GDM1 (cell line): ENCODE measurements at places on chromosomes 4 and X.

GRCh38 chr4:138669479-138670315 lies 345.9 kb upstream of the NOCT start:
- no peak for DNase-seq

- DNase-seq = no peak
Measured at GRCh38 chrX:118271775-118272174, 74.1 kb upstream of the WDR44 start.

DNA sequence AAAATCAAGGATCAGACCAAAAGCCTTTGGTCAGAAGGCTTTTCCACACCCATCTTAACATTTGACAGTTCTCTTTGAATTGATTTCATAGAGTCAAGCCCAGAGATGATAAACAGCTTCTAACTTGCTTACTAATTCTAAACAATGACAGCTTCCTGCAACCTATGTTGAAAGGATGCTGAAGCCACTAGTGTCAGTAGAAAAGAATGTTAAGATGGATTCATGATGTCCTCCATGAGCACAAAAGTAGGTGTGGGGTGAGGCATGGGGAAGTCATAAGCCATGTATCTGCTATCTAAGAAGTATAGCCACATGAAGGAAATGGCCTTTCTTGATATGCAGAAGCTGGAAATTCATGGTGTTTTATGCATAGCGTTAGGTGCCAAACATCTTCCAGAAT lies 269.3 kb downstream of the DHX15 start:
- no peak for DNase-seq

DNA sequence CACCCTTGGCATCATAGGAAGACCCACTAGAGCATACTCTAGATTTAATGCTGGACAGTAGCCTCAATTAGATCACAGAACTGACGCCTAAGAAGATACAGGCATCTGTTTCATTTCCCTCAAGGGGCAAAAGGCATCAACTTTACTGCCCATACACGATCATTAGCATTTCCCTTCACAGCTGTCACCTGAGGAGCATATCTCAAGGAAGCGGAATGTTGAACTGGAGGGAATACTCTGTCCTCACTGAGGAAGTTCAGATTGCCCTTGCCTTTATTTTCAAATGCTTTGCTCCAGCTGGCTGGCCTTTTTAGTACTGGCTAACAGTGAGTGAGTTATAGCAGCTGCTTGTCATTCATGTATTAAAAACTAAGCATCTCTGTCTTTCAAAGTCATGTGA lies 508.4 kb upstream of the GALNT7 start:
- no peak for DNase-seq

- no peak for DNase-seq
Measured at GRCh38 chrX:108250654-108251579, 159.3 kb downstream of the ATG4A start.

DNA sequence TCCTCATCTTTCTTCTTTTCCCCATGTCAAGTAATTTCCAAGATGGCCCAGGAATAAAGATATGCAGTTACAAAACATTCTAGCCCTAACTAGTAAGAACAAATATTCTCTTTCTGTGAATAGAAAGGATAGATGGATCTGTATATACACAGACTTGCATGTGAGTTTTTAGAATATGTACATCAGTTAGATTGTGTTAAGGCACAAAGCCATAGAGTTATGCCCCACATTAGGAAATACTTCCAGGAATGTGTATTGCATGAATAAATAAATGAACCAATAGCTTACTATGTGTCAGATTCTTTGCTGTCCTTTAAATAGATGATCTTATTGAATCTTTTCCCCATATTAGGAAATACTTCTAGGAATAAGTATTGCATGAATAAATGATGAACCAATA lies 46.0 kb upstream of the TMPRSS11E start:
- no peak for DNase-seq

DNA sequence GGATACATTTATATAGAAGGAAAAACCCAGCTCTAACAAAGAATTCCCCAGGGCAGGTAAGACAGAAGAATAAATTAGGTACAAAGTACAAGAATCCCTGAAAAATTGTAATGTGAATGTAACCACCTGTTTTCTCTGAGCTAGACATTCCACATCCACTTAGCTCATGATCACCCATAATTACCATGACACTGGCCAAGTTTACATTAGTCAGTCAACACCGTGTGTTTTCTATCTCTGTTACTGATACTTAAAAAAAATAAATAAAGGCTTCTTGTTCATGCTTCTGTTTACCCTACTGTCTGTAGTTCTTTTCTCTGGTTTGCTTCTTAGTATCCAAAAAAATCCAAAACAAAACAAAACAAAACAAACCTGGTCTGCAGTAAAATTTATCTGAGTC lies 66.0 kb downstream of the CBLL2 start:
- no peak for DNase-seq

DNA sequence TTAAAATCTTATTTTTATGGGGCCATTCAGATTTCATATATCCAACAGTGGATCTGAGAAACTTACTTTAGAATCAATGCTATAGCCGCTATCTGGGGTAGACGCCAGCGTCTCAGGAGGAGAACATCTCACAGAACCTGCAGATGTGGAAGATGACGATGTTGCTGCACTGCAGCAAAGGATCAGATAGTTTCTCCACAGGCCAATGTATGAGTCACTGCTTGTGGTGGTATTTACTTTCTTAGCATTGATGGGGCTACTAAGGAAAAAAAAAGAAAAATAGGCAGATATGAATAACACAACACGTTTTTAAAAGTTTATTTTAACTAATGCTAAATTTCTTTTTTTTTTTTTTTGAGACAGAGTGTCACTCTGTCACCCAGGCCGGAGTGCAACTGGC lies 85.9 kb downstream of the ZAR1 start:
- no peak for DNase-seq

DNA sequence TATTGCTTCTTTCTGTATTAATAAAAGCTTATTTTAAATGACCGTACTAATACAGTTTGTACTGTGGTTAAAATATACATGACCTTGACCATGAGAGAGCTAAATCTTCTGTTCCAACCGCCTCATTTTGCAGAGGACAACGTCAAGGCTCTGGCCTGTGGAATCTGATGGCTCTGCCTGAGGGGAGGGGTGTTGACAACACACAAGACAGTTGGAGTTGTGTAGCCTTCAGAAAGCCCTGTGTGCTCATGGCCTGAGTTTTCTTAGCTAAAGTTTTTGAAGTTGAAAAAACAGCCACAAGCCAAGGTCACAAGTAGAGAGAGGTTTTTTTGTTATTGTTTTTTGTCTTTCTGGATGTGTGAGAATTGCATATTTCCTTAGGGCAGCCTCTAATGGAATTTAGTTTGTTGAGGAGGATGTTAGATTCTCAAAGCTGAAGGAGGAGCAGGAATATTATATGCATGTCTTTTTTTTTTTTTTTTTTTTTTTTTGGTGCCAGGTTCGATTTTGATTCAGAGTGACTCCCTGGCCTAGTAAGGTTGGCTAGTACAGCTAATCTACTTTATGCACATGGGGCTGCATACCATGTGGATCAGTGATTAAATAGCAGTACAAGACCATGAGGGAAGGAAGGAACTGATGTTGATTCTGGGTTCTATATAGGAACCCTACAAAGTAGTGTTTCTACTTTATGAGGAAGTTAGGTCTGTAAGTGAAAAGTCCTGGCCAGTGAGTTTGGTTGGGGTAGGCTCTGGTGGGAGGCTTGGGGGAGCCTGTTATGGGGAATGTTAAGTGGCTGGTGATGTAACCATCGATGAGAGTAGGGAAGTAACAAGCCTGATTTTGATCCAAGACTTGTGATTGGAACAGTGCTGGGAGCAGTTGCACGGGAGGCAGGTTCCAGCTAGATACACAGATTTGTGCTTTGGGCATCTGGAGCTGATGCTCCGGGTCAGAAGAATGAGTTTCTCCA lies 20.3 kb downstream of the SMS start:
- no peak for DNase-seq

DNA sequence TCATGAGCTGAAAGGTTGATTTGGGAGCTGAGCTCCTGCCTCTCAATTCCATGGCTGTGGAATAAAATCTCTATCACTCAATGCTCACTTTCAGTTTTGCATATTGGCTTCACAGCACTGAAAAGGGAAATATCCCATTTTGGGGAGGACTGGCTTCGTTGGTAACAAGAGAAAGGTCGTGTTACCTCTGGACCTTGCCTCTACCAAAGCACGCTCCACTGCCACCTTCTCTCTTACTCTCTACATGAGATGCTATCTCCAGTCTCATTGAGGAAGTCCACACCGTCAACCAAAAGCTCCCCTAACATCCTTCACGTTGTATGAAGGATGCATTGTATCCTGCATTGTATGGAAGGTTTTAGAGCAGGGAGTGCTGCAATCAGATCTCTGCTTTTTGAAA lies 195.0 kb upstream of the LDB2 start:
- DNase-seq = no peak

GRCh38 chr4:109645874-109646710 lies 57.2 kb downstream of the CASP6 start:
- DNase-seq = no peak

- no peak for DNase-seq
Measured at GRCh38 chr4:174999407-174999806, 81.2 kb downstream of the ADAM29 start.

- DNase-seq = no peak
Measured at GRCh38 chr4:145909773-145910172, 28.9 kb downstream of the ZNF827 start.

- DNase-seq = no peak
Measured at GRCh38 chr4:105162123-105162796, 15.6 kb downstream of the TET2 start.

DNA sequence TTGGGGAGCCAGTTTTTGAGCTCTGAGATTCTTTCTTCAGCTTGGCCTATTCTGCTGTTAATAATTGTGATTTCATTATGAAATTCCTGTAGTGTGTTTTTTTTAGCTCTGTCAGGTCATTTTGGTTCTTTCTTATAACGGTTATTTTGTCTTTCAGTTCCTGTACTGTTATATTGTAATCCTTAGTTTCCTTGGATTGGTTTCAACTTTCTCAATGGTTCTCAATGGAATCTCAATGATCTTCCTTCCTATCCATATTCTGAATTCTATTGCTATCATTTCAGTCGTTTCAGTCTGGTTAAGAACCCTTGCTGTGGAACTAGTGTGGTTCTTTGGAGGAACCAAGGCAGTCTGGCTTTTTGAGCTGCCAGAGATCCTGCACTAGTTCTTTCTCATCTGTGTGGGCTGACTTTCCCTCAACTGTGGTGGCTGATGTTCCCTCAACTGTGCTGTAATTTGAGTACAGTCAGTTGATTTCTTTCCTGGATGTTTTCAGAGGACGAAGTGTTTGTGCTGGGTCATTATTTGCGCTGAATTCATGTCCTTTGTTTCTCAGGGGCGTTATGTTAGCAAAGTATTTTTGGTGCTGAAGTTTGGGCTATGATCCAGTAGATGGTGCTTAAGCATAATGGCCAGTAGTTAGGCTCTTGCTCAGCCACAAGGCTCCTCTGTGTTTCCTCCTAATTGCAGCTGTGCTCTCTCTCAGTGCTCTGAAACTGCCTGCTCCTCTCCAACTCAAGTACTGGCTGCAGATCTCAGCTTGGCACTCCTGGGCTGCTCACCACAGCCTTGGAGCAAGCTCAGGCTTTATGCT lies 27.5 kb downstream of the ENPEP start:
- no peak for DNase-seq

DNA sequence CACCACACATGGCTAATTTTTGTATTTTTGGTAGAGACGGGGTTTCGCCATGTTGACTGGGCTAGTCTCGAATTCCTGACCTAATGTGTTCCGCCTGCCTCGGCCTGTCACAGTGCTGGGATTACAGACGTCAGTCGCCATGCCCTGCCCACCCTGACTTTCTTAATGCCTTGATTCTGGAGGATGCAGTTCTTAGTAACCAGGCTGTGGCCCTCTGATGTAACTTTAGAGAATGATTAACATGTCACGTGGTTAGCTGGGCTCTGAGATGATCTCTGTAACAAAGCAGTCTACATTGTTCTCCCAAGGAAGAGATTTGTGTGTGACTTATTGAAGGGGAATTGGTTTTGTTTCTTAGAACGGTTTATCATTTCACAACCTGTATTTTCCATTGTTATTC lies 30.6 kb downstream of the ANK2 start:
- DNase-seq = no peak
